Spinal cord (tissue), 10 donors: ENCODE measurements at places on chromosomes 12 and 14. TPM values are rescaled to one million over a fixed set of nuclear protein-coding genes. Genes with fewer than 3 reads are reported as not detected.

The ART4 gene
- 0.23 TPM for polyA plus RNA-seq

GRCh38 chr12:54018468-54018984, 9.7 kb upstream of the HOXC6 start:
- no peaks in the 10 kb centered on the region for H3K36me3 ChIP-seq
- H3K27ac ChIP-seq = peak overlapping the region; percentile 100
- H3K4me3 ChIP-seq = peak overlapping the region; percentile 88
- DNase-seq = peak; percentile 61
- peaks cover 89% of the 10 kb centered on the region for H3K4me1 ChIP-seq

DNA sequence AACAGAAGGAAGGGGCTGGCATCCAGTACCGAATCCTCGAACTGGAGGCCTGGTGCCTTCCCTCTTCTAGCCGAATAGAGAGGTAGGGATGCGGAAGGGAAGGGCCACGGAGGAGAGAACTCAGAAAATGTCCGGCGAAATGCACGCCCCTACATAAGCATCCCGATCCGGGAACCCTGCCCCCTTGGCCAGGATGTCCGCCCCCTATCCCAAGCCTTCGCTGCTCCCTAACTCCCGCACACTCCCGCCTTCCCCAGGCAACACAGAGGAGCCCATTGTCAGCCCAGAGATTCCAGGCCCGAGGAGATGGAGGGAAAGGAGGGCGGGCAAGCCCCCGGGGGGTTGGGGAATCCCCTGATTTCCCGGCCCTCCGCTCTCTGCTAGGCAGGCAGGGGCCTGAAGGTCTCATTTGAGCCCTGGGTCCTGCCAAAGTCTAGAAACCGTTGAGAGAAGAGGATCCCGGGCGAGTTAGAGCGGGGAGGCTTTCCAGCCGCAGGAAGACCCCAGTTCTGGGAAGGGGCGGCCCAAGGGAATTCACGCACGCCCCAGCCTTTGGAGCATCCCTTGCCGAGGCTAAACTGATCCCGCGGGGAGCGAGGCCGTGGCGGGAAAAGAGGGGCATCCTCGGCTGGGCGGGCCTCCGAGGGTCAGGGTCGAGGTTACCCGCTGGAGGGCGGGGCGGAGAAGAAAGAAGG, 569 bp upstream of the ARHGEF40 start:
- DNase-seq = peak; percentile 53
- H3K27me3 ChIP-seq = no peaks in the 10 kb centered on the region
- H3K4me3 ChIP-seq = peak overlapping the region; percentile 75
- H3K4me1 ChIP-seq = peaks cover 51% of the 10 kb centered on the region
- H3K27ac ChIP-seq = peak overlapping the region; percentile 98
- H3K36me3 ChIP-seq = peaks cover 21% of the 10 kb centered on the region

- no peaks in the 10 kb centered on the region for H3K4me1 ChIP-seq
- no peaks in the 10 kb centered on the region for H3K27me3 ChIP-seq
- H3K4me3 ChIP-seq = no peak overlapping the region
- H3K36me3 ChIP-seq = peaks cover 3% of the 10 kb centered on the region
- no peak overlapping the region for H3K27ac ChIP-seq
- DNase-seq = no peak
Observed at GRCh38 chr12:110531741-110532333, 29.7 kb downstream of the RAD9B start.
